ENCODE measurements at places on chromosomes 7 and 10.

DNA sequence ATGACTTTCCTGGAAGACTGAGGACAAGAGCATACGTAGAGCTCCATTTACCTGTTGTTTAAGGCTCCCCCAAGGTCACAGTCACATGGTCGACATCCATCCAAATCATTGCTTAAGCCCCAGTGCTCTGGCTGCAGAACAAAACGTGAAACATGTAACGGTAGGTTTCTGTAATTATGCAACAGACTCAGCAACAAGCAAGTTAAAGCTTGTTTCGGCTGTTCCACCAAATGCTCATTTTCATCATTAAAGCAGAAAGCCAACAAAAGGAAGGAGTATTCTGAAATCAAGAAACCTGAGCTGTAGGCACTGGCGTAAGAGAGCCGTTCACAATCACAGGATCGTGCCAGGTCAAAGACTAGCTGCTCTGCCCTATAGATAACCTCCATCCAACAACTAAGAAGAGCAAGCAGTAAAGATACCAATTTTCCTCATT is 30.0 kb downstream of the LAMB1 start:
- no peak for DNase-seq

DNA sequence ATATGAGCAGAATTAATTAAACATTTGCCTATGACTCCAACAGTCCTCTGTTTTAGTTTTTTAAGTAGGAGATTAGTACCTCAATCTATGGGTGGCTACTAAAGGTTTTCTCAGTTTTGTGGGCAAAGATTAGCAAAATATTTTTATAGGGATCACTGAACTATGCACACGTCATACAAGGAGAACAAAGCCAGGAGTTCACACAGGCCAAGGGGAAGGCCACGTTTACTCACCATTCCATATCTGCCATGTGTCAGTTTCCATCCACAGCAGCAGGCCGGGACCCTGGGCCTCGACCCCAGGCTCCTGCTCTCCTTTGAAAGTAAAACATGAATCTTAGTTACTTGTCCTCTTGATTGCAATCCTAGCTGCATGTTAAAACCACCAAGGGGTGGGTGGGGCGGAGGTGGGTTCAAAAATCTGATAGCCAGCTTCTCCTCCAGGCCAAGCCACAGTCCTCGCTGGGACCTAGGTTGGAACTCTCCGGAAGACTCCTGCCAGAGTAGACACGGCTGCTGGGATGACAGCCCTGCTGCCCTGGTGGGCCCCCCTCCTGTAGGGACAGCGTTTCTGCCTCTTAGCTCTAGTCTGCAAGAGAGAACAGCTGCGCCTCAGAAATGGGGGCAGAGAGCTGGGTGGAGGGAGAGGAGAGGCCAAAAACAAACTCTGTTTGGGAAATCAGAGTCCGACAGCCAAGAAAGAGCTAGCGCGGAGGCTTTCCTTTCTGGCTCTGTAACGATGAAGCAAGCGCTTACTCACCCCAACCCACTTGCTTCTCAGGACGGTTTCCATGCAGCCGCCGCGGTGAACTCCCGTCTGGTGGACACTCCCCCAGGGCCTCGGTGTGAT is 35.6 kb downstream of the PITRM1 start:
- DNase-seq: no peak

- no peak for DNase-seq
Measured at GRCh38 chr7:153017223-153017622, 257.7 kb downstream of the ACTR3B start.

GRCh38 chr7:133023370-133024071 is 58.4 kb downstream of the CHCHD3 start:
- no peak for DNase-seq

GRCh38 chr10:82472406-82473335 is 597.7 kb downstream of the NRG3 start:
- no peak for DNase-seq

DNA sequence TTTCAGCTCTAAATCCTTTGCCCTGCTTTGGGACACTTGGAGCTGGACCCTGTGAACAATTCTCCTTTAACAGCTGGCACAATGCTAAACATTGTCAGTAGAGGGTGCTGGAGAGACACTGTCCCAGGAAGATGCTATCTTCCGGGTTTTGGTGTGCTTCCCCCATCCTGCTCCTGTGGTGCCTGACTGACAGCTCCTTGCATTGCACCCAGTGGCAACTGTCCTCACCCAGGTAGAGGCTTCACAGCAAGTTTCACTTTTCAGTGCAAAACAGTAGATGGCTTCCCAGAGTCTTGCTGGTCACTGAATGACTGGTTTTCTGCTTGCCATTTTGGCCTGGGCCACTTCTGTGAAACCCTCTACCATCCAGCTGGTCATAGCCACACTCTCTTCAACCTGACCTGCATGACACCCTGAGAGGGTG is 77.3 kb downstream of the CDC14C start:
- peak; percentile 1 for DNase-seq

GRCh38 chr7:48102530-48102929 is 13.5 kb downstream of the UPP1 start:
- no peak for DNase-seq

DNA sequence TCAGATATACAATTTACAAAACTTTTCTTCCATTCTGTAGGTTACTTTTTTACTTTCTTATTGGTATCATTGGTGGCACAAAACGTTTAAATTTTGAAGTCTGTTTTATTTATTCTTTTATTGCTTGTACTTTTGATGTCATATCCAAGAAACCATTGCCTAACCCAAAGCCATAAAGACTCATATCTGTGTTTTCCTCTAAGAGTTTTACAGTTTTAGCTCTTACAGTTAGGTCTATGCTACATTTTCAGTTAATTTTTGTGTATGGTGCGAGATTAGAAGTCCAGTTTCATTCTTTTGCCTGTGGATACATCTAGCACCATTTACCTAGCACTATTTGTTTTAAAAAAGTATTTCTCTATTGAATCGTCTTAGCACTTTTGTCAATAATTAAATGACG is 53.7 kb downstream of the BLNK start:
- no peak for DNase-seq

- no peak for DNase-seq
Measured at GRCh38 chr10:72426986-72427385, 72.3 kb upstream of the DNAJB12 start.

- no peak for DNase-seq
Measured at GRCh38 chr7:19139706-19140327, 5.4 kb downstream of the FERD3L start.

DNA sequence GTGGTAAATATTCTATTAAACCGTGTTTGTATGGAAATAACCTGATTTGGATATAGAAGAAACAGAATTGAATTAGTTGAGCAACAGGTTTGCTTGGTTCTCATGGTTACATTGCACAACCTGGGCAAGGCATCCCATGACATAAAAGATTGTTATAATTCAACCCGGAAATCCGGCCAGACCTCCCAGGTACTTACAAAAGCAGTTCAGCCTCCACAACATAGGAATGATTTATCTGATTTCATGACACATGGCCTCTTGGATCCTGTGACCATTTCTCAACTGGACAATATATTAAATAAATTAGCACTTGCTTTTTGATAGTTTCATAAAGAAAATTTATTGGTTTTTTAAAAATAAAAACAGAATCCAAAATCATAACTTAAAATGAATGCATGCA is 55.1 kb upstream of the PTPN12 start:
- no peak for DNase-seq

DNA sequence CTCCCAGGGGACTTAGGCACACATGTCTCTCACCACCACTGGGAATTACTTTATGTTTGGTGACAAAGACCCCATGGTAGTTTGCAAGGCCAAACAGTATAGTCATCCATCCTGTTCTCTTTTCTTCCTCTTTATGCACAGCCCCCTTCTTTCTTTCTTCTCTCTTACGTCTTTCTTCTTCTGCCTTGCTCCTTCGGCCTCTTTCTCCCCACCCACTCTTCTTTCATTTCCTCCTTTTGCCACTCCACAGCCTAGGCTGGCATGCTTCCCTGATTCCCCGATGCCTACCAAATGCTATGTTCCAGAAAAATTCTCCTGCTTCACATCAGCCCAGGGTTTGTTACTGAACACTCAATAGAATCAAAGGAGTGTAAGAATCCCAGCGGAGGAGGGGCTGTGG is 62.4 kb upstream of the MKLN1 start:
- DNase-seq: no peak

GRCh38 chr10:114281461-114281860 is 42.4 kb downstream of the VWA2 start:
- no peak for DNase-seq

- DNase-seq: peak; percentile 35
Measured at GRCh38 chr10:98332623-98333269, 64.8 kb upstream of the LOXL4 start.

- DNase-seq: peak; percentile 90
Measured at GRCh38 chr7:12423355-12423996, 19.8 kb upstream of the VWDE start.

DNA sequence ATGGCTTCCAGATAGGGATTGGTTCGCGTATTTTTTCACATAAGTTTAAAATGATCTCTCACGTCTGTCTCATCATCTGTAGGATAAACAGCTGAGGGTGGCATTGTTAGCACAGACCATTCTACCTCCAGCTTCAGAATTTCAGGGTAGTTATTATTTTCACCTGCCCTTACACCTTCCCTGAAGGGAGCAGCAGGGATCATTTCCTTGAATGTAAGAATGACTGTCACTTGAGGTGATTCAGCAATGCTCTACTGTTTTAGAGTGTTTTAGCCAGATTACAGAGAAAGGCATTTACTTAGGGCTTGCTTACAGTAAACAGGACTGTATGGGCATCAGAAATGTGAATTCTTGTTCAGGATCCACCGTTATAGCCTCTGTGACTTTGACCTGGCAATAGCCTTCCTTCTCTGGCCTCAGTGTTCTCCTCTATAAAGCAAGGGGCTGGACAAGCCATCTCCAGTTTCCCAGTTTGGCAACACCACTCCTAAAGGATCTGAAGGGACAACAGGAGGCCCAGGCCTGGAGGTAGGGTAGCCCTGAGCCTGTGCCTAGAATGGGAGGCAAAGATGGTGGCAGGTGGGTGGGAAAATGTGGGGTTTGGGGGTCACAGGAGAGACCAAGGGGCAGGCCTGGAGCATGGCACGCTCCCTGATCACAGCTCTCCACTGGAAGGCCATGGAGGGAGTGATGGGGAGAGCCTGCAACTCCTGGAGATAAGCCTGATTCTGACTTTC is 1.2 kb upstream of the IGFBP1 start:
- DNase-seq: no peak

- DNase-seq: peak; percentile 47
Measured at GRCh38 chr10:80596391-80597257, 58.9 kb downstream of the SH2D4B start.

- DNase-seq: no peak
Measured at GRCh38 chr10:116587878-116588591, 2.7 kb upstream of the PNLIPRP1 start.

DNA sequence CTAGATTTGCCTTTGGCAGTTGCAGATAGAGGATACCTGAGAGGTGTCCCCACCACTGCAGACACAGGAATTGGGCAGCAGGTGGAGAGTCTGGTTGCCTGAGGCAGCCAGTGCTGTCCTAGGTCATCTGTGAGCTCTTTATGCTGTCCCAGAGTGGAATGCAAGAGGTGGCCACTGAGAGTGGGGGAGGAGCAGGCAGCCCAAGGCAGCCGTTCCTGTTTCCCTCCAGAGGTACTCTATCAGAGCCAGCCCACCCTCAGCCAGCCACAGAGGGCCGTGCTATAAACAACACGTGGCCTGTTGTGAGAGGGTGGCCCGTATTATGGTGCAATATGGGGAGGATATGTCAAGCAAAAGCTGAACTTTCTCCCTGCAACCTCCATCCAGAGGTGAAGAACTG is 8.5 kb downstream of the LRRC18 start:
- DNase-seq: no peak

GRCh38 chr10:80158598-80159127 is 26.1 kb downstream of the PLAC9 start:
- DNase-seq: peak; percentile 95

DNA sequence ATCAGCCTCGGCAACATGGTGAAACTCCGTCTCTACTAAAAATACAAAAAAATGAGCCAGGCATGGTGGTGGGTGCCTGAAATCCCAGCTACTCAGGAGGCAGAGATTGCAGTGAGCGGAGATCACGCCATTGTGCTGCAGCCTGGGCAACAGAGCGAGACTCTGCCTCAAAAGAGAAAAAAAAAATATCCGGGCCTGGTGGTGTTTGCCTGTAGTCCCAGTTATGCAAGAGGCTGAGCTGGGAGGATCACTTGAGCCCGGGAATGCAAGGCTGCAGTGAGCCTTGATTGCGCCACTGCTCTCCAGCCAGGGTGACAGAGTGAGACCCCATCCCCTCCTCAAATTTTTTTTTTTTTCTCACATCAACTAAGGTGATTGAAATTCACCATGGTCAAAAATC is 42.8 kb downstream of the CDC123 start:
- DNase-seq: no peak

DNA sequence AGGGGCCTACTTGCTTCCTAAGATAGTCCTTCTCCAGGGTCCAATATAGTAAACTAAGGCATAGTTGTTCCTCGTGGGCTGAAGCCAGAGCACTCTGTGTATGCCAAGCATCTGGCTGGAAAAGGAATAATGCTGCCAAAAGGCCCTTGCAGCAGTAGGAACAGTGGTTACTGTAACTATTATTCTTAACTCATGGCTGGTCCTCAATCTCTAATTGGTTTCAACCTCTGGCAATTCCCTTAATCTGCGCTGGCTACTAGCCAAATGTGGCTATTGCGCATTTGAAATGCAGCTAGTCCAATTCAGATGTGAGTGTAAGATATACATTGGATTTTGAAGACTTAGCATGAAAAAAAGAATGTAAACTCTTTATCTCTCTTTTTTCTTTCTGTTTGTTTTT is 27.8 kb upstream of the LBX1 start:
- no peak for DNase-seq

DNA sequence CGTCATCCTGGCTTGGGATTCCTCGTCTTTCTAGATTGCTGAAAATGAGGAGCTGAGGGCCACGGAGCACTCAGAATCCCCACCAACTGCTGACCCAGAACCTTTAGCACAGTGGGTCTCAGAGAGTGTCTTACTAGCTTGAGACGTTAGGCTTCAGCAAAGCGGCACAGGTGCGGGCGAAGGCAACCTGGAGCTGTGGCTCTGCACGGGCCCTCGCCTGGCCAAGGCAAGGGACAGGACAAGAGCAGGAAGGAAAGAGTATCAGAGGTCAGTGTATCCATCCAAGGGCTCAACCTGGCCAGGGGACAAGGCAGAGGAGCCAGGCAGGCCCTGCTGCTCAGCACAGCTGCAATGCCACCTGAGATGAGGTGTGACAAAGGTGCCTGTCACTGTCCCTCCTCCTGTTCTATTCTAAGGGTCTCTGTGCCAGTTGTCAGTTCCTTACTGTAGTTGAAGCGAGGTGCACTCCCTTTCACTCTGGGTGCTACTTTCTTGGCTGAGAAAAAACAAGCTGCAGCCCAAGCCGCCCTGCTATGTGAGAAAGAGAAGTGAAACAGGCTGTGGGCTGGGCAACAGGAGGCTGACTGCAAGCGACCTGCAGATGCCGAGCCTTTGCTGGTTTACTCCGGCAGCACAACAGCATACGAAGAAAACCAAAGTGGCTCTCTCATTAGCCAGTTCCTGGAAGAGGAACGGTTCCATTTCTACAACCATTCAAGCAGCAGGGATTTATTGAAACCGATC is 33.3 kb upstream of the KDM7A start:
- no peak for DNase-seq

- no peak for DNase-seq
Measured at GRCh38 chr7:22389892-22390291, 32.9 kb upstream of the RAPGEF5 start.
